ENCODE measurements at places on chromosomes 5 and 9.

DNA sequence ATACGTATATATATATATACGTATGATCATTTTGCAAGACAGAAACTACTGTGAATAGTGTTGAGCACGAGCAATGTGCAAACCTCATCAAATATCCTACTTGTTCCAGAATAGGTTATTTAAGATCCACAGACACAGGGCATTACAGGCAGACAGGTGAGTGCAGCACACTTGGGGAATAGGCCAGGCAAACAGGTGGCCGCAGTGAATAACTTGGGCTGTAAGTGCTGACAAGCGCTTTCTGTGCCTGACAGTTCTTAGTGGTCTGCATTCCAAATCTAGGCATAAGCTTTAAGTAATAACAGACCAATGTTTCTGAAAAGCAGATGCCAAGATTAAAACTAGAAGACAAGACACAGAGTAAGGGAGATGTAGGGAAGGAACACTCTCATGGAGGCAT is 77.9 kb downstream of the LHFPL2 start:
- no peak for DNase-seq

DNA sequence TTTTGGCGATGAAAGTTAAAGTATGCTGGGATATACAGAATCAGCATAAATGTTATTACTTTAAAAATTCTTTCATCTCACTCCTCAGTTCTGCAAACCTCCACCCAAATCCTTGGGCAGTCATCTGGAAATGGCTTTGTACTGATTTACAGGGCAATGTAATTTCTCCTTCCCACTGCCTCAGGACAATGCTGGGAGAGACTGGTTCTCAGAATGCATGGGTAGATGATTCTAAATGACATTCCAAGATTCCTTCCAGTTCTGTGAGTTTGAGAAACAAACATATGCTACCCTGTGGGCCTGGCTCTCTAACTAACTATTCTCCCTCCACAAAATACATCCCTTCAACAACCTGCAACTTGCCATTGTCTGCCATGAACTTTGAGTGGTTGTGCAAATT is 7.5 kb upstream of the PSAT1 start:
- DNase-seq = no peak

- no peak for DNase-seq
These were observed 105.6 kb upstream of the ZNF366 start for GRCh38 chr5:72612810-72613209.

DNA sequence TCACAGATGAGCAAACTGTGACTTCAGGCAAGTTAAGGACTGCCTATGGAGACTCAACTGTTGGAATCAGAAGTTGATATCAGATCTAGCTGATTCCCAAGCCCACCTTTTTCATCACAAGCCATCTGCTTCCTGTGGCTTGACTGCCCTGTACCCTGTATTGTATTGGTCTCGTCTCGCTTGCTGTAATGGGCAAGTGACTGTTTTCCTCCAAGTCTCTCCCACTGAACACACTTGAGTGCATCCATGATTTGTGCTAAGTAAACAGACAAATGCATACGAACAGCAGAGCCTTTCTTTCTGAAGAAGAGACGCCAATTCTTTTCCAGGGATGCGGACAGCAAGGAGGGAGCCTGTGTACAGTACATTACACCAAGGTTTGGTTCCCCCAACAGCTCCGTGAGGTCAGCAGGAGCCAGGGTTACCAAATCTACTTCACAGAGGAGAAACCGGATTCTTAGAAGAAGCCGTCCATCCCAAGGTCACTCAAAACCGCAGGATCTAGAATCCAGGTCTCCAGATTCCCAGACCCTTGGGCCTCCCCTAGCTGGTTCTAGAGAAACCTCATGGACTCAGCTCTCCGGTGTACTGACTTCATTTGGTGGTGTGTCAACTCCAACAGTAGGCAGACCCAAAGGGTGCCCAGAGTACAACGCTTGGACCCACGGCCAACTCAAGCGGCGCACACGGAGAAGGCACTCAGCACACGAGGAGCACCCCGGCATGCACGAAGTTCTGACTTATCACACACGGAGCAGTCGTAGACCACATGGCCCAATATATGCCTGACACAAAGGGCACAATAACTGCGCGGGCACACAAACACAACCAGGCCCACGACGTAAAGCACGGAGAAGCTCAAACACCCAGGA is 1.1 kb downstream of the BAG1 start:
- peak; percentile 32 for DNase-seq

DNA sequence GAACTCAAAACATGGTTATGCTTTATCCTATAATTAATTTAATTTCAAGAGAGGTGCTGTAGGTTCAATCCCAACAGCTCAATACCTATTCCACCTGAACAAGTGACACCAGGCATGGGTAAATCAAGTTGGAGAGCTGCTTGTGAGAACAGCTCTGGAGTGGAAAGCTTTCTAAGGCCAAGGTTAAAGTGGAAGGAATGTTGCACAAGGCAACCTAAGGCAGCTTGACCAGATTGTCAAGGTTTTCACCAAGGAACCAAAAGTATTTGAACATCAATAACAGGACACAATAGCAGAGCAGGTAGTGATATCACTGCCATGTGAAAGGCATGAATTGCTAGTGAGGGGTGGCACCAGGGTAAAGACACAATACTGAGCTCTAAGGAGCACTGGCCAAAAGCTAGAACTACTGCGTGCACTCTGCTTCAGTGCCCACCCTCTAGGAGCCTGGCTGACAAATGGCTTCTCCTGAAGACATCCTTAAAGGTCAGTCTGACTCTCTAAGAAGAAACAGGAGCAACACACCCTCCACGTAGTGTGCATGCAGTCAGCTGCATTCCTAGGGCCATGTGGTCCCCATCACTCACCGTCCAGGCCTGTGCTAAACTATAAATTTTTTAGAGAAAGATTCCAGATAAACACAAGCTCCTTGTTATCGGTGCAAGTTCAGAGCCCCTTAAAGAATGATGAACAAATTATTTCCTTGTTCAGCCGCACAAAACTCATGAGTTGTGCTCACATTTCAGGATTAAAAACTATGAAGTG is 677.7 kb upstream of the KLF4 start:
- no peak for DNase-seq

GRCh38 chr5:79130781-79131180 is 19.2 kb downstream of the BHMT start:
- DNase-seq = no peak

- no peak for DNase-seq
These were observed 14.9 kb upstream of the SCAMP1 start for GRCh38 chr5:78345485-78345884.

DNA sequence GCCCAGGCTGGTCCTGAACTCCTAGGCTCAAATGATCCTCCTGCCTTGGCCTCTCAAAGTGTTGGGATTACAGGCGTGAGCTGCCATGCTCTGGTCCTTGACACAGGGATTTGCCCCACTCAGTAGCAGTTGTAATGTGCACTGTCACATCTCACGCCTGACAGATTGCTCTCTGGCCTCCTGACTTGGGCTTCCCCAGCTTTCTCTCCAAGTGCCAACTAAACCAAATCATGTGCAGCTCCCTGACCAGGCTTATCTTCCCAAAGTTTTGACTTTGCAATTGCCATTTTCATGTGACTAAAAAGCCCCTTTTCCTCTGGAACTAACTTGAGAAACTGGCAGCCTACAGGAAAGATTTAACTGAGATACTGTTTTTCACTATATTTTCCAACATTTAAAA is 10.7 kb downstream of the RPL26L1 start:
- DNase-seq = no peak

- peak; percentile 82 for DNase-seq
These were observed 2.9 kb upstream of the IL17B start for GRCh38 chr5:149381986-149382338.

GRCh38 chr5:154518438-154518867 is 40.4 kb upstream of the HAND1 start:
- no peak for DNase-seq

DNA sequence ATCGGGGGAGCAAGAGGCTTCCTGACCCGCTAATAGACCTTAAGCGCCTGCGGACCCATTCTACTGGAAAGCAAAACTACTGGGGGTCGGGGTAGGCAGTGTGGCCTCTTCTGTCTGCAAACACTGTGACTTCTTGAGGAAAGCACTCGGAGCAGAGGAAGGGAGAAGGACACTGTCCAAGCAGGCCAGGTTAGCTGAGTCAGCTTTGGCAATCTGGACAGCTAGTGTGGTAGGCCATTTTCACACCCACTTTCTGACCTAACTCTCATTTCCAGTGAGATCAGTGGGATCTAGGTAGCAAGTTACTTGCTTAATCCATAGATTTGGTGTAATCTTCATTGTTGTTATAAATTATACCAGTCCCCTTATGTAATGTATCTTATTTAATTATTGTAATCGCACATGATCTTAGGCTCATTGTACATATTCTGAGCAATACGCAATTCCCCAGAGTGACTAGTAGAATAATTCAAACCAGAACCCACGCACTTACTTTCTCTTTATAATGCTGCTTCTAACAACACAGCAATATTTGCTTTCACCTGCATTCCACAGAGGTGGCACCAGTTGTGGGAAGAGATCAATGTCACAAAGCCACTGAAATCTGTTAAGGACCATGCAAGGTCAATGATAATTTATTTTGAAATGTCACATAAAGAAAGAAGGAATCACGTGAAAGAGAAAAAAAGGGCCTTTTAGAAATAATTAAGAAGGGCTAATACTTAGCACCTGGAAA is 82.9 kb downstream of the NREP start:
- DNase-seq = no peak

- no peak for DNase-seq
These were observed 58.7 kb upstream of the NFIB start for GRCh38 chr9:14372437-14373335.

DNA sequence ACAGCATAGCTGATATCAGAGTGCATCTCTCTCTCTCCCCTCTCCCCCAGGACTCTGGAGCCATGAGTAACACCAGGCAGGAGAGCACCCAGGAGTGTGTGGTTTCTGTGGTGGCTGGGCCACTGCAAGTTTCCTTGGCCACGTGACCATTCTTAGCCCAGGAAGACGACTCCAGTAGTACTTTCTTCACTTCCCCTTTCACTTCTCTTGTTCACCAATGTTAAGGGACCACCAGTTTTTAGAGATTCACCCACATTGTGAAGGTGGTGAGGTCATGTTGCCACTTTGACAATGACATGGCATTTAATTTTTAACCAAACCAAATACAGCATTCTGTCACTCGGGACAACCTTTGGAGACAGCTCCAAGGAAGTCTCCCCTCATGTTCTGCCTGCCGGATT is 17.9 kb upstream of the DAPK1 start:
- DNase-seq = no peak

GRCh38 chr5:112396430-112396829 is 22.6 kb downstream of the EPB41L4A start:
- DNase-seq = no peak

GRCh38 chr5:27797220-27797619 is 758.8 kb upstream of the CDH9 start:
- DNase-seq = no peak

DNA sequence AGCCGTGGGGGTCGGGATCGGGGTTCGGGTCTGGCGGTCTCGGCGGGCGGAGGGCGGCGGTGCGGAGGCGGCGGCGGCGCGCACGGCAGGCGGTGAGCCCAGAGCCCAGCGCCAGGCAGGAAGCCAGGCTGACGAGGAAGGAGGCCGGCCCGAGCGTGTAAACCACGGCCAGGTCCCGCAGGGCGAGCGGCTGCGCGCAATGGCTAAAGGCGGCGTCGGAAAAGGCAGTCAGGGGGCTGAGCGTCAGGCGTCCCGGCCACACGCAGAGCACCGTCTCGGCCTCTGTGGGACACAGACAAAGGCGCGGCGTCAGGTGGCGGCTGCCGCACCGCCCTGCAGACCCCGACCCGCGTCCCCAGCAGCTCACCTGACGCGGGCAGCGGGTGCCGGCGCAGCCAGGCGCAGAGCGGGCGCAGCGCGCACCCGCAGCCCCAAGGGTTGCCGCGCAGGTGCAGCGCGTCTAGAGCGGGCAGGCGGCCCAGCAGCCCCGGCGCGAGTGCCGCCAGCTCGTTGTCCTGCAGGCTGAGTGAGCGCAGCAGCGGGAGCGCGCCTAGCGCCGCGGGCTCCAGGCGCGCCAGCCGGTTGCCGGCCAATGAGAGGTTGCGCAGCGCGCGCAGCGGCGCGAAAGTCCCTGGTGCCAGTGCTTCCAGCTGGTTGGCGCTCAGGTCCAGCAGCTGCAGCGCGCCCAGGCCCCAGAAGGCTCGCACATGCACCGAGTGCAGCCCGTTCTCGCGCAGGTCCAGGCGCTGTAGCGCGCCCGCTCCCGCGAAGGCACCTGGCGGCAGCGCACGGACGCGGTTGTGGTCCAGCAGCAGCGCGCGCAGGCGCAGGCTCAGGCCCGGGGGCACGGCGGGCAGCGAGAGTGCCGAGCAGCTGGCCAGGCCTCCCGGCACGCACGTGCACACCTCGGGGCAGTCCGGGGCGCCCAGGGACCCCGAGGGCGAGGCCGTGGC is 671 bp downstream of the LRRC26 start:
- DNase-seq = no peak

DNA sequence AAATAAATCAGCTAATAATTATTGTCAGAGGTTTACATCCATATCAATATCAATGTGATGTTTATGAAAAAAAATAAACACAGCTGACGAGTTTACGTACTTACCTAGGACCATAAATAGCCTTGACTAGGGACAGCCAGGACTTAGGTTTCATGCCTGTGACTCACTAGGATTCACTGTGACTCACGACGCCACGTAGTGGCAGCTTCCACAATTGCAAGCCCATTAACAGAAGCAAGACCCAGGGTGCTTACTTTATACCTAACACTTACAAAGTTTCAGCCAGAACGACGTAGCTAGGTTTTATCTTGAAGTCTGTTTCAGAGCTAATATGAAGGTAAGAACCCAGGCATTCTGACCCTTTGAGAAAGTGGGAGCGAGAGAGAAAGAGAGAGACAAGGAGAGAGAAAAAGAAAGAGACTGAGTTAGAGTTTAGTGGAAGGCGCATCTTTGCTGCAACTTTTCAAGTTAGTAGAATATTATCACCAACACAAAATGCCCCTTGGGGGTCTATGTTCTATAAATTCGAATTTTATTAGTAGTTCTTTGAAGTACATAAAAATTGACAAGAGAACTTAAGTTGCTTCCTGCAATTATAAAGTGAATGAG is 191.2 kb downstream of the GNA14 start:
- DNase-seq = peak; percentile 91

- DNase-seq = peak; percentile 42
These were observed 110.1 kb upstream of the RAD23B start for GRCh38 chr9:107172979-107173347.

DNA sequence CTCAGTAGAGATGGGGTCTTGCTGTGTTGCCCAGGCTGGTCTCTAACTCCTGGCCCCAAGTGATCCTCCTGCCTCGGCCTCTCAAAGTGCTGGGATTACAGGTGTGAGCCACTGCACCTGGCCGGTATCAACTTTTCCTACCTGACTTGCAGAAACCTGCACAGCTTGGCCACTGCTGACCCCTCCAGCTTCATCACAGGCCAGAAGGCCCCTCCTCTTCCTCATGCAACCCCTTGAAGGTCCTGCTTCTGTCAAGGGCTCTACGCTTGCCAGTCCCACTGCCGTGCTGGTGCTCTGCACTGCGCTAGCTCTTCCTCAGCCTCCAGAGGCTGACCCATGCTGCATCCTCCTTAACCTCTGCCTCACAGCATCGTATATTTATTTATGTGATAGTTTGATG is 32.5 kb upstream of the RNU6ATAC start:
- no peak for DNase-seq

- DNase-seq = no peak
These were observed 515.0 kb downstream of the EFNA5 start for GRCh38 chr5:107155707-107156106.
